Activated T-cell treated with anti-CD3 and anti-CD28 coated beads for 4 hours (primary cell): ENCODE measurements at places on chromosomes 16 and 17.

DNA sequence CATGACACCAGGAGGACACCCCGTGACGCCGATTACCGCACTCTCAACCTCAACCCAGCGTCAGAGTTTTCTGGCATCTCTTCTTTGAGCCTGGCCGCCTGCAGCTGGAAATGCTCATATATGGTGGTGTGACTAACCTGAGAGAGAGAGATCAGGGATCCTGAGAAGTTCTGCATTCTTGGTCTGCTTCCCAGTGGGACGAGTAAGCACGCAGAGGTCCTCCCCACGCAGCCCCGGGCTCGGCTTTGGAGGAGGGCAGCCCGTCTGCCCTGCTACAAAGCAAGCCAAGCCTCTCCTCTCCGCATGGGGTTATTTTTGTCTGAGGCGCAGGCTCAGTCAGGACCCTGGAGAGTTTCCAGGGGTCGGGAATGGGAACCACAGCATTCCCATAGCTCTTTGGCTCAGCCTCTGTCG lies 16.5 kb downstream of the CRISPLD2 start:
- DNase-seq = no peak

- DNase-seq = no peak
These were observed 10.5 kb downstream of the TSPOAP1 start for GRCh38 chr17:58318065-58318481.

- peak; percentile 11 for DNase-seq
These were observed 20.4 kb upstream of the WDR45B start for GRCh38 chr17:82668631-82669099.

GRCh38 chr17:7047566-7047965 lies 3.7 kb upstream of the SLC16A11 start:
- DNase-seq = no peak

DNA sequence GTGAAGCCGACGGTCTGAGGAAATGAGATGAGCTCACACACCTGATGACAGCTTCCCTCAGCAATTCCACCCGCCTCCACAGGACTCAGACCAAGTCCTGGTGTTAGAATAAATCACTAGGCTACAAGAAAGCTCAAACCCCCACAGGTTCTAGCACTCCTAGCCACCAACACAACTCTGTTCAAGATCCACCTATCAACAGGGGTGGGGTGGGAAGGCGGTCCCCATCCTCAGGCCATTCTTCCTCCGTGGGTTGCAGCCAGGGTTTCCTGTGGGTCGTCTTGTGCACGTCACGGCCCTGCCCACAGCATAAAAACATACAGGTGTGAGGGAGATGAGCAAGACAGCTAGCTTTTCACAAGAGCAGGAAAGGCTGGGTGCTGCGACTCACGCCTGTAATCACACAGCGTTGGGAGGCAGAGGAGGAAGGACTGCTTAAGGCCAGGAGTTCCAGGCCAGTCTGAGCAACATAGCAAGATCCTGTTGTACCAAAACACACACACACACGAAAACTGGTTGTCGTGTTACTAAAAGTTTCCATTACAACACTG lies 81.1 kb downstream of the ANKRD11 start:
- peak; percentile 48 for DNase-seq

- no peak for DNase-seq
These were observed 105.8 kb downstream of the N4BP1 start for GRCh38 chr16:48504216-48504615.

- peak; percentile 32 for DNase-seq
These were observed at the start of gene SEZ6 for GRCh38 chr17:29005936-29006511. TSS of gene SEZ6 (minus strand) at chr17:29006033. CDS start at chr17:29005869, 164 bp downstream.

DNA sequence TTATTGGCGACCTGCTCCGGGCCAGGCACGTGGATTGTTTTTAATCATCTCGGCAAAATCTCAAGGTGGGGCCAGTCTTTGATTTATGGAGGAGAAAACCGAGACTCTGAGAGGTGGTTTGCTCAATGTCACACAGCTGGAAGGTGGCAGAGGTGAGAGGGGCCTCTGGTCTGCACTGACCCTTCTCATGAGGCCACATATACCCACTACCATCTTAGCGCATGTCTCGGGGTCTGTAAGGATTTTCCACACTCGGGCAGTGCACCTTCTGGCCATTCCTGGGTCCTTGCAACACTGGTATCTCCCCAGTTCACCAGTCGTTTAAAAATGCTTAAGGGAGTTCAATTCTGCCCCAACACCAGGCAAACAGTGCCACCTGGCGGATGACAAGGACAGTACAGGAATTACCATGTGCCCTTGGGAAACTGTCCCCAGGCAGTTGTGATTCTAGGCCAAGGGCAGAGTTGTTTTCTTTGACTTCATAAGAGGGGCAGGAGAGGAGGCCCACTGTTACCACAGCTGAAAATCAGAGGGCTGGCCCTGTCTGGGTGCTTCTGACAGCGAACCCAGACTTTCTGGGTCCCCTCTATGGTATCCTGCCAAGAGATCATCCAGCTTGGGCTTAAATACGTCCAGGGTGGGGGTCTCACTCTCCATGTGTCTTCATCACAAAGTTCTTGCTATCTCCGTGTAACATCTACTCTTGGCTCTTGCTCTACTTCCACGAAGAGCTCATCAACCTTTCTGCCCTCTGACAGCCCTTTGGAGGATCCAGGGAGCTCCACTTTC lies 39.4 kb upstream of the RAI1 start:
- peak; percentile 81 for DNase-seq

- DNase-seq = no peak
These were observed 12.4 kb downstream of the LUC7L3 start for GRCh38 chr17:50731575-50732460.

- DNase-seq = no peak
These were observed 15.5 kb downstream of the HS3ST6 start for GRCh38 chr16:1902547-1903219.

DNA sequence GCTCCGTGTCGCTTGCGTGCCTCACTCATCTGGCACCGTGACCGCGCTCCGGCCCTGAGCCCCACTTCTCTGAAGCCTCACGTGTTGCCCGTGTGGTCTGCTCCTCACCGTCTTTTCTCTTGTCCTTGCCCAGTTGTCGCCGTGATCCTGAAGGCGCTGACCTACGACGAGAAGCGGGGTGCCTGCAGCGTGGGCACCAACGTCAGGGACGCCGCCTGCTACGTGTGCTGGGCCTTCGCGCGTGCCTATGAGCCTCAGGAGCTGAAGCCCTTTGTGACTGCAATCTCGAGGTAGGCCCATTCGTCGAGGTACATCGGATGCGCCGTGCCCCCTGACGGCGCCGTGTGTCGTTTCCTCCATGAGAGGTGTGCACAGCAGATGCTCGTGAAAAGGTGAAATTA lies 30.3 kb upstream of the ZNF750 start:
- no peak for DNase-seq

DNA sequence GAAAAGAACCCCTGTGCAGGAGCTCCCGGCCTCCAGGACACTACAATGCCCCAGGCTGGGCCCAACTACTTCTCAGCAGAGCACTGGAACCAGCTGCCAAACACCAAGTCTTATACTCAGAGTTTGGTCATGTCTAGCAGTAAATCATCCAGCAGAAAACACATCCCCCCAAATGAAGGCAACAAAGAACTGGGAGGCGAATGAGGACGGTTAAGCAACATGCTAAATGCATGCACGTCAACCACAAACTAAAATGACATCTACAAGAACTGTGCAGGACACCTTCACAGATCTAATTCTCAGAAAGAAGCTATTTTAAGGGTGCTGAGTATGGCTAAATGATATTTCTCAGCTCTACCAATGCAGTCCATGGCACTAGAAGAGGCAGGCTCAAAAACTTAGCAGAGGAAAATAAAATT lies 7.6 kb upstream of the IRX5 start:
- no peak for DNase-seq

DNA sequence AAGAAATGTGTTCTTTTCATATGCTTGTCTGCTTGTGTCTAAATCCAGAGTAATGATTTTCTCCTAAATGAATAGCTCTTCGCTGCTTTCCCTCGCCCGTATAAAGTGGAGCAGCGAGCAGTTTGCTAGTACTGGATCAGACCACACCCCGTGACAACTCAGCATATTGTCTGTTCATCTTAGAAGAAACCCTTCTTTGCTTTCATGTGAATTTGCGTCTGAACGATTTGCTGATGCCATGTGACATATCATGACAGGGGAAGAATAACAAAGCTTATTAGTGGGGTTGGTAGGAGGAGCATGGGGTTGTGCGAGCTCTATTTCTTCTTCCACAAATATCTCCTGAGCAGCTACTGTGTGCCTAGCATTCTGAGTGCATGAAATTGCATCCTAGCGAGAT lies 44.1 kb upstream of the CACNG4 start:
- DNase-seq = no peak

DNA sequence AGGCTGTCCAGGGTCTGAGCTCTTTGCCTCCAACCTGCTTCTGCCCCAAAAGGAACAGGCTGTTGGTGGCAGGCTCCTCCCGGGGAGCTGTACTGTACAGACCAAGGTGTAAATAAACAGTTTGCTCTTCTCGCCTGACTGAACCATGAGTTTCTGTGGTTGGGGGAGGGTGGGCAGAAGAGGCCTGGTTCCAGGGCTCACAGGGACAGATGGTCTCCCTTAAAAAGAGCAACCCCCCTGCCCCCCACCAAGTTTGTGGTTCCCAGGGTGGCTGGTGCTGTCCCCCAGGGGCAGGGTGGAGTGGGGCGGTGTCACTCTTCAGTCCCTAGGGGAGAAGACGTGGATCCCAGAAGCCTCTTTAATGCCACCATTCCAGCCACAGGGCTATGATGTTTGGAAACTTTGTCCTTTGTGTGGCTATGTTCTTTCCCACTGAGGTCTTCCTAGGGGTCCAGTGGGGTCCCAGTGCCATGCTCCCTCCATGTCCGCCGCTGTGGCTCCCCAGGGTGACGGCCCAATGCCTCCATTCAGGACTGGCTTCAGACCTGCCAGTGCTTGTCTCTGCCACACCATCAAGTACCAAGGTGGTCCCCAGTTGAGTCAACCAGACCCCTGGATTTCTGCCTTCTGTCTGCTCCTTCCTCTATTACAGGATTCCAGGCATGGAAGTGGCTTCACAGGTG lies 146.7 kb downstream of the RAB11FIP4 start:
- no peak for DNase-seq

DNA sequence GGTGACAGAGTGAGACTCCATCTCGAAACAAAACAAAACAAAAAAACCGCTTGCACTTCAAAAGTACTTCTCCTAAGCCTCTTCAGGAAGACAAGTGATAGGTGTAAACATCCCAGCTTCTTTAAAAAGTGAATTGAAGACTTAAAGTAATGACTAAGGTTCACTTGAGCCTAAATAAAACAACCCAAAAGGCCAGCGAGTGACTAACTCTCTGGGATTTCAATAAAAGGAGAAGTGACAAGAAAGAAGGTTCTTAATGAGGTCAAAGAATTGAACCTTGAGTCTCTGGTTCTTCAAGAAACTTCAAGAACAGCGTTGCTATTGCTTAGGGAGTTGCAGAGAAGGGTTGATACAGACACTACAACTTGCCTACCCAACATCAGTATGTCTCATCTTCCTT lies 42.2 kb downstream of the STX8 start:
- DNase-seq = no peak

DNA sequence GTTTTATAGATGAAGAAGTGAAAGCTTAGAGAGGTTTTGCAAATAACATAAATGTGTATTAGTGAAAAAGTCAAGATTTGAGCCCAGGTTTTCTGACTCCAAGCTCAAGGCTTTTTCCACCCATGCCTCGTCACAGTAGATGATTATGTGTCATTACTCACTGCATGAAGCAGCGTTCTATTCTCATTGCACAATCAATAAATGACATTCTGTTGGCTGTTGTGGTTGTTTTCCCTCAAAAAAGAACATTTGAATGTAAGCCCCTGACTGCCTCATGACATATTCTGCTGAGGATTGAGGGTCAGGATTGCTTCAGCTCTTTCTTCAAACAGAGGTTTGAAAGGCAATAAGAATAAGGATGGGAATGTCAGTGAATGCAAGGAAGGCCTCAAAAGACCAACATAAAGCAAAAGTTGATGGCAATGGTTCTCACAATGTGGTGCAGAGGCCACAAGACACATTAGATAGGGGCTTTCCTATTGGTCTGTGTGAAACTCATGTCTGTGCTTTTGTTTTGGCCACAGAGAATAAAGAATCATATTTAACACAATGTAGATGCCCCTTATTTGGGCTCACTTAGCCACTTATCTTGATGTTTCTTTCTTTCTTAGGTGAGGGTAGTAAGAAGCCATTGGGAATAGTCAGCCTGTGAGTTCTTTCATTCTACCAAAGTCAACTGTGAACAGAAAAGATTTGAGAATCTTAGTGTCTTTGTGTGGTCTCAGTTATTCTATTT lies 5.4 kb upstream of the MMD start:
- DNase-seq = no peak

- no peak for DNase-seq
These were observed 3.6 kb upstream of the FBXO47 start for GRCh38 chr17:38970804-38971203.

DNA sequence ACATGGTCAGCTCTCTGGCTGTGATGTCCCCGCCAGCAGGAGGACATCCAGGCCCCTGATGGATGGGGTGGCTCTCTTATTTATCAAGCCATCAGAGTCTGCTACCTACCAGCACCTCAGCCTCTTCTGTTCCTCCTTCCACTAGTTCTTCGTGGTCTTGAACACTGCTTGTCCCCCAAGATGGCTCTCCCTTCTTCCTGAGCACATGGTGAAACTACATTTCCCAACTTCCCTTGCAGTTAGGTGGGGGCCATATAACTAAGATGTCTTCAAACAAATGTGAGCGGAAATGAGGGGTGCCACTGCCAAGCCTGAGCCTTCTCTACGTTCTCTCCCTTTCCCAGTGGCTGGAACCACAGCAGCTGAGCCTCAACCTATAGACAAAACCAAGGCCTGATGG lies 29.8 kb upstream of the CCDC182 start:
- no peak for DNase-seq

GRCh38 chr17:74624131-74624530 lies 593 bp upstream of the CD300E start:
- DNase-seq = no peak

- no peak for DNase-seq
These were observed 11.9 kb upstream of the PABPN1L start for GRCh38 chr16:88878356-88878755.

- DNase-seq = no peak
These were observed 128.8 kb upstream of the ASIC2 start for GRCh38 chr17:33421933-33422332.

- DNase-seq = no peak
These were observed 272.4 kb downstream of the IRF8 start for GRCh38 chr16:86171329-86171728.
